ENCODE measurements at places on chromosomes 4 and X.

- DNase-seq: peak; percentile 73
Observed at GRCh38 chr4:31370866-31371465, 650.8 kb downstream of the PCDH7 start.

DNA sequence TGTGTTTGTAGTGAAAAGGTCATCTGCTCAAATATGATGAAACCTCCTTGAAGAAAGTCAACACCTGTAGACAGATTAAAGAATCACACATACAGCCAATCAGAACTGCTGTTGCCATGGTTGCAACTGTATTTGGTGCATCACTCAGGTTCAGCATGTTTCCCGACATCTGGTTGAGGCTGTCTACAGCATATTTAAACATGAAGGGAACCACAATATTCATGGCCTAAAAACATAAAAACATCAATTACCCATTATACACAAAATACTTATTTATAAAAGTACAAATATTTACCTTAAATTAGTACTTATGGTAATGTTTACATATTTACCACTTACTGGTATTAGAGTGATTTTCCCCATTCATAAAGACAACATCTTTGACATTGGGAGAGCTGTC lies 79.7 kb downstream of the ABCB7 start:
- no peak for DNase-seq

GRCh38 chr4:30945586-30945985 lies 225.4 kb downstream of the PCDH7 start:
- no peak for DNase-seq

DNA sequence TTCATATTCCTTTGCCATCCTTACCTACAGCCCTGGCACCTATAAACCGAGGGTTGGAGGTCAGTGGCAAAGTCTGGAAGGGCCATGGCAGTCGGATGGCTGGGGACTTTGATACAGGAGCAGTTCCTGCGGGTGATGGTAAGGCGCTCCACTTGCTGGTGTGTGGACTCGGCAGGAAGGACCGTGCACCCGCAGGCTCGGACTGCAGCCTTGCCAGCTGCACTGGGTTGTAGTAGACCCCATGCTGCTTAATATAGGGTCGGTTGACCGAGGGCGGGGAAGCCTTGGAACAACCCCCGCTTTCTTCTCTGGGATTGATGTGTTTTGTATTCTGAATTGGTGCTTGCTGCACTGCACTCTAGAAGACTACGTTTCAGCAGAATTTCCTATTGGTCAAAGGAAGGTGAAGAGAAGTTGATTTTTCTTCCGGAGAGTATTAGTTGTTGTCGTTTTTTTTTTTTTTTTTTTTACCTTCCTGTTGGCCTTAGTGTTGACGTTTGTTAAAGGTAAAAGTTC lies 638 bp downstream of the BLTP1 start:
- DNase-seq: peak; percentile 28

DNA sequence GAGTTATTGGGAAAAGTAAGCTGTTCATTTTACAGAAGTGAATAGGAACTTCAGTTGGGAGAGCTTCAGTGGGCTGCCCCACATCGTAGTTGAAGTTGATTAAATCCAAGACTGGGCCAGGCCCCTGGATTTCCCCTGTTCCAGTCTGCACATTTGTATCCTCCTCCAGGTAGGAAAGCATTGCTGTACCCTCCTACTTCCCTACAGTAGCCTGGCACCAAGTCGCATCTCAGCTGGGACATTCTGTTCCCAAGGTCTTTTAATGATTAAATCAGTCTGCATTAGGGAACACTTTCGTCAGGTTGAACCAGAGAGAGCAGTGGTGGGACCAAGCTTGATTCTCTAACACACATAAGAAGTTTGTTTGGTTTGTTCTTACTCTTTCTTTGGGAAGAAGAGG lies 165.8 kb upstream of the PPARGC1A start:
- no peak for DNase-seq

GRCh38 chrX:145213504-145213903 lies 33.8 kb upstream of the SPANXN1 start:
- DNase-seq: peak; percentile 65

- DNase-seq: peak; percentile 75
Observed at GRCh38 chrX:28787206-28787605, 200.0 kb downstream of the IL1RAPL1 start.

- peak; percentile 13 for DNase-seq
Observed at GRCh38 chrX:104482757-104483156, 83.2 kb upstream of the IL1RAPL2 start.

DNA sequence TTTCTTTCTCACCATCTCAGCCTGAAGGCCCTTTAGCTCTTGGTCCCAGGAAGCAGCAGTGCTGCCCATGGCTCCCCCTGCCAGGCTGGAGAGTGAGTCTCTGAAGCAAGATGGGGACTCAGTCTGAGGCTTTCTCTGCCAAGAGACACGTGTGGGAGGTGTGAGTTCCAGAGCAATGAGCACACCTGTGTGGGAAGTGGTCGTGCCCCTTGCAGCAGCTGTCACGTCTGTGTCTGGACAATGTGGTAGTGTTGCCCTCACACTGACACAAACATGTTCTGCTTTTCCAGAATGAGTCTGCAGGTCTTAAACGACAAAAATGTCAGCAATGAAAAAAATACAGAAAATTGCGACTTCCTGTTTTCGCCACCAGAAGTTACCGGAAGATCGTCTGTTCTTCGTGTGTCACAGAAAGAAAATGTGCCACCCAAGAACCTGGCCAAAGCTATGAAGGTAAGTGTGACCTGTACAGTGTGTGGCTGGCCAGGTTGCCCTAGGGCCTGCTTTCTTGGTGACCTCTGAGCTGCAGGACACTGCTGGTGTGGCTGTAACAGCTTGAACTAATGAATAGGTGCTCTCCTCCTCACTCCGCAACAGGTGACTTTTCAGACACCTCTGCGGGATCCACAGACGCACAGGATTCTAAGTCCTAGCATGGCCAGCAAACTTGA lies 1.9 kb downstream of the TACC3 start:
- no peak for DNase-seq

GRCh38 chr4:177696438-177696966 lies 254.3 kb upstream of the AGA start:
- no peak for DNase-seq

GRCh38 chr4:74682567-74683359 lies 111.6 kb downstream of the BTC start:
- peak; percentile 92 for DNase-seq

GRCh38 chr4:113762186-113763028 lies 869 bp upstream of the CAMK2D start:
- DNase-seq: peak; percentile 99

DNA sequence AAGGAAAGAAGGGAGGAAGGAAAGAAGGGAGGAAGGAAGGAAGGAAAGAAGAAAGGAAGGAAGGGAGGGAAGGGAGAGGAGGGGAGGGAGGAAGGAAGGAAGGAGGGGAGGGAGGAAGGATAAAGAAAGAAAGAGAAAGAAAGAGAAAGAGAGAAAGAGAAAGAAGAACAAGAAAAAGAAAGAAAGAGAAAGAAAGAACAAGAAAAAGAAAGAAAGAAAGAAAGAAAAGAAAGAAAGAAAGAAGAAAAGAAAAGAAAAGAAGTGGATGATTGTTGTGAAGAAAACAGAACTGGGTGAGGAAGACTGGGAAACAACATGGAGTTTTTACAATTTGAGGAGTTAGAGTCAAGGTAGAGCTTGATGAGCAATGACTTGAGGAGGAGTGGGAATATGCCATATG lies 78.0 kb downstream of the EIF4E start:
- DNase-seq: no peak

DNA sequence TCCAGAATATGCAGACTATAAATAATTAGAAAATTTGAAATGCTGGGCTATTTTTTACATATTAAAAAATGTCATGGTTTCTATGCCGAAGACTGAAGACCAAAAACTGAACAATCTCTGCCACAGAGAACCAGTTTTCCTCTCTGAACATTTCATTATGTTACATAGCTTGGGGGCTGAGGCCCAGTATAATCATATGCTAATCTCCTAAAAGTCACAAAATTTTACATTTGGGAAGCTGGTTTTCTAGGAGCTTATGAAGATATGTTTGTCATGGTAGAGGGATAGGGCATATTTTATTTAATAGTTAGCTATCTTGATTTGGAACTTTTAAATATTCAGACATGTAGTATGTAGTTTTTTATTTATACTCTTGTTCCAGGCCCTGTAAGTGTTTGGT lies 167.8 kb downstream of the GPAT3 start:
- DNase-seq: no peak

DNA sequence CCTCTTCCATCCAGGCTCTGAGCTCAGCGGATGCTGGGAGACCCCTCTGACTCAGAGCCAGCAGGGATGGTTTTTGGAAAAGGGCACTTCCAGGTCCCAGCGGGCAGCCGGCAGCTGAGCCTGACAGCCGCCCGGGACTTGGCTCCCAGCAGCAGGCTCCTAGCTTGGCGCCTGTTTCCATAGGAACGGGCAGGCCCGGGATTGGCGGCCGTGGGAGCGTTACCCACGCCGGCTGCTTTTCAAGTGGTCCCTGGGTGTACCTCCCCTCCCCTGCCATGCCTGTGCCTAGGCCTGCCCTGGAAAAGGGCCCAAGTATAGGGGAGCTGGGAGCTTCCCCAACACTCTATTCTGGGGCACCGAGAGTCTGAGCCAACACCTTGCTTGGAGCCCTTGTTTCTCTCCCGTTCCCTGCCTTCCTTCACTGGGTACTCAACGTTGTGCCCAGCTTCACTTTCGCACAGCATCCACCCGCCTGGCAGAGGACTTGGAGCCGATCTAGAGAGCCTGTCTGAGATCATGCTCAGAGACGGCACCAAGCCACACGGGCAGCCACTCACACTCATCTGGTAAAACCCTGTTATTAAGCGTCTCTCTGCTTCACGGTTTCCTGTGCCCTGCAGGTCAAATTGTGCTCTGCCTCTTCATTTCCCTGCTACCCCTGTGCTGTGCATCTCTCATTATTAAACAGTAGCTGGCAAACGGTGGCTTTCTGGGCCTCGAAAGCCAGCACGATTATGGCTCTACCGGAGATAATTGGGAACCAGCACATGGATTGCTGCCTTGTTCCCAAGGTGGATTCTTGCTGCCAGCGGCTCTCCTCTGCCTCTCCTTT lies 521.5 kb downstream of the BCOR start:
- DNase-seq: no peak

- no peak for DNase-seq
Observed at GRCh38 chr4:17189401-17189720, 290.9 kb upstream of the LDB2 start.

DNA sequence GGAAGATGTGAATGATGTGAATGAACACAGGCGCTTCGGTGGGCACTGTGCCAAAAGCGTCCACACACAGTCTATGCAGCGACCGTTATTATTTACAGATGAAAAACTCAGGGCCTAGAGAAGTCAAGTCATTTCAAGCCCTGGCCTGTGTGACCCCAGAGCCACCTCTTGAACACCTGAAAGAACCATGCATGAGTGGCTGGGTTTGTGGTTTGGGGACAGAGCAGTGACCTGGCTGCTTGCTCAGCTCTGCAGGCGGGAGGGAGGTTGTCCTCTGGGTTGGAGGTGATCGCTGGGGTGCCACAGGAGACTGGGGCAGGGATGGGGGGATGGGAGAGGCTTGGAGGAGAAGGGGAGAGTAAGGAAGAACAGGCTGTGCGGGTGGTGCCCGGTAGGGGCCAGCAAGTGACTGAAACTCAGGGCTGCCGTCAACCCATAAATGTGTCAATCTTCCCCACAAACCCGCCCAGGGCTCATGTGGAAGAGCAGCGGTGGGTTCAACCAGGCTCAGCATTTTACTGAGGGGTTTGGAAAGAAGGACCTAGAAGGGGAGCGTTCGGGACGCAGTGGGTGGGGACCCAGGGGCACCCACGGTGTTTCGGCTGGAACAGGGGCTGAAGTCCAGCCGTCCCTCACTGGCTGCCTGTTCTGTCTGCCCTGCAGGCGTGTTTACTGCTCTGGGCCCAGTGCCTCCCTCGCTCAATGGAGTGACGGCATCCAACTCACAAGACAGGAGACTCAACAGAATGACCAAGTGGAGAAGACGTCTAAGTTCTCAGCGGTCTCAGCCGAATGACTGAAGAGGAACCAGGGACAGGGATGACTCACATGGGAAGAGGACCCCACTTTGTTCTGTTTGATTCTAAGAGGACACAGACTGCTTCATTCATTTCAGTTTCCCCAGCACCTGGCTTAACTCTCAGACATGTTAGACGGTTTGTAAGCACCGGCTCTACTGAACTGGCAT lies 167.8 kb downstream of the AFAP1 start:
- DNase-seq: no peak

DNA sequence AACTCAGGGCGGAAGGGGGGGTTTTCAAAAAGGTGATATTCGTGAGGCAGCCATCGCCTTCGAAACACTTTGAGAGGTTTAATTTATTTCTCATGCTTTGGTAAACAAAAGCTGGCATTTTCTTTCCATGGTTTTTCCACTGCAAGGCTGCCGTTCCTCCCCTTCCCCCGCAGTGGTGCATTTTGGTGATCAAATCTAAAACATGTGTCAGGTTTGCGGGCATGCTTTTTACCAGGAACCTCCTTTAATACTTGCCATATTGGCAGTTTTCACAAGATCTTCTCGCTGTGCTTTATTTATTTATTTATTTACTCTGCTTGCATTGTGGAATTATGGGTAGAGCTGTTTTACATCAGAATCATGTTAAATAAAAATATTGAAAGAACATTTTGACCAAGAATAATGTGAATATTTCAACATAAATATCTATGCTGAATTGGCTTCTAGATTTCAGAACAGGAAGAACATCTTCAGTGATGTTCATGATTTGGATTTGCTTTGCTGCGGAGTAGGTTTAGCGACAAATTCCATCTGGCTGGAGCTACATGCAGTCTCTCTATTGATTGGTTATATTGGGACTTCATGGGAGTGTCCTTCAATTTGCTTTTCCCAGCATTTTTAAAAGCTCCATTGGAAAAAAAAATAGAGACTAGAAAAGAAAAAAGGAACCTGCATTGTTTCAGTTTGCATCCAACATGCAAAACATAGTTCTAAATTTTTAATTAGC lies 54.4 kb downstream of the STOX2 start:
- DNase-seq: no peak

- DNase-seq: no peak
Observed at GRCh38 chr4:174483792-174484191, 38.5 kb downstream of the HPGD start.

- DNase-seq: peak; percentile 47
Observed at GRCh38 chrX:55135171-55135570, 46.4 kb downstream of the PAGE2 start.

DNA sequence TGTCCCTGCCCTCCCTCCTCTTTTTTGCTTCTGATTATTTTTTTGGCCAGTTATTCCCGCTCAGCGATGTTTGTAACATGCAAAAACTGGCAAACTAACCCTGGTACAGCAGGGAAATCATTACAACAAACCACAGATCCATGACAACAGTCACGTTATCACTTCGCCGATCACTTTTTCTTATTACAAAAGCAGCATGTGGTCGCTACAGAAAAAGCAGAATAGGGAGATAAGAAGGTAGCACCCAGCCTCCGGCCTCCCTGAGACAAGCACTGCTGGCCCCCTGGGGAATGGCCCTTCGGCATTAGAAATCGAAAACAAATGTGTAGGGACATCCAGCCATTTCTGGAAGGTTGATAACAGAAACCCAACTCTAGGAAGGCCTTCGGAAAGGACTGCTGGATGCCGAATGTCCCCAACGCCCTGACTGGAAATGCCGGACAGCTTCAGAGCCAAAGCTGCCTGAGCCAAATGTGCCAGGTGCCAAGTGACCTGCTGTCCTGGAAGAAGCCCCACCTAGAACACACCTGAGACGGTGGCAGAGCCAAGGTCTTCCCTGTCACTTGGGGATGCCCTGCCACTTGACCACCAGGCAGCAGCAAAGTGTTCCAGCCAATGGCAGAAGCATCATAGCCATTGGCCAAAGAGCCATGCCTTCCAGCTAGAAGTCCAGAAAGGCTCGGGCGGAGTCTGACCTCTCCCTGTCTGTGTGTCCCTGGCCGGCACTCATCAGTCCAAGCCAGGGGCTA lies 2.9 kb downstream of the IDH3G start:
- no peak for DNase-seq

GRCh38 chr4:114998316-114998715 lies 115.1 kb downstream of the NDST4 start:
- no peak for DNase-seq

- no peak for DNase-seq
Observed at GRCh38 chrX:41779941-41780340, 56.0 kb downstream of the GPR82 start.

Data from MCF 10A (cell line).